ENCODE measurements at places on chromosomes 1 and 21.
A peak's percentile ranks its signal among the peaks of the same experiment; 100 is the strongest.

GRCh38 chr1:28200234-28200873 is 23.9 kb upstream of the PTAFR start:
- no peak for DNase-seq

GRCh38 chr1:53259932-53260331 is 21.6 kb upstream of the MAGOH start:
- DNase-seq, result no peak

DNA sequence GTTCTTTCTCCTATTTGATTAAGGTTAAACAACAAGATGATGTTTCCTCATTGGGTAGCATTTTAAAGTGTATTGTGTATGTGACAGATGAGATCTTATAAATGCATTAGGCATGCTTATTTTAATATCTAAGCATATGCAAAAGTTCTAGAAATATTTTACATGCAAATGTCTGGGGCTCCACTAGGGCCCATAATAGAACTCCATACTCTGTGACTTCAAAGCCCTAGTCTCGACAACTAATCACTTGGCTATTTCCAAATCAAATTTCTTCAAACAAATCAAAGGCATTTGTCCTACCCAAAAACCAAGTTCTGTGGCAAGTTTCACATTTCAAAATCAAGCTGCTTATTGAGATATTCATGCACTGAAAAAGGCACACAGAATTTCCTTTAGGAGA is 385.6 kb upstream of the ST6GALNAC5 start:
- no peak for DNase-seq

- no peak for DNase-seq
Observed at GRCh38 chr21:37324558-37324957, 42.0 kb upstream of the DYRK1A start.

- no peak for DNase-seq
Observed at GRCh38 chr1:235317168-235317567, 10.8 kb downstream of the ARID4B start.

GRCh38 chr1:105083611-105084010 is 1333.9 kb downstream of the AMY1C start:
- DNase-seq, result no peak

GRCh38 chr1:66980745-66981367 is 56.1 kb downstream of the MIER1 start:
- no peak for DNase-seq

- DNase-seq, result no peak
Observed at GRCh38 chr1:58592522-58593134, 15.6 kb upstream of the TACSTD2 start.

GRCh38 chr1:224392411-224393249 is 36.0 kb downstream of the CNIH4 start:
- no peak for DNase-seq

GRCh38 chr1:11053758-11054137 is 6.1 kb downstream of the SRM start:
- no peak for DNase-seq

- DNase-seq, result peak; percentile 18
Observed at GRCh38 chr1:222095606-222096475, 354.0 kb upstream of the DUSP10 start.

DNA sequence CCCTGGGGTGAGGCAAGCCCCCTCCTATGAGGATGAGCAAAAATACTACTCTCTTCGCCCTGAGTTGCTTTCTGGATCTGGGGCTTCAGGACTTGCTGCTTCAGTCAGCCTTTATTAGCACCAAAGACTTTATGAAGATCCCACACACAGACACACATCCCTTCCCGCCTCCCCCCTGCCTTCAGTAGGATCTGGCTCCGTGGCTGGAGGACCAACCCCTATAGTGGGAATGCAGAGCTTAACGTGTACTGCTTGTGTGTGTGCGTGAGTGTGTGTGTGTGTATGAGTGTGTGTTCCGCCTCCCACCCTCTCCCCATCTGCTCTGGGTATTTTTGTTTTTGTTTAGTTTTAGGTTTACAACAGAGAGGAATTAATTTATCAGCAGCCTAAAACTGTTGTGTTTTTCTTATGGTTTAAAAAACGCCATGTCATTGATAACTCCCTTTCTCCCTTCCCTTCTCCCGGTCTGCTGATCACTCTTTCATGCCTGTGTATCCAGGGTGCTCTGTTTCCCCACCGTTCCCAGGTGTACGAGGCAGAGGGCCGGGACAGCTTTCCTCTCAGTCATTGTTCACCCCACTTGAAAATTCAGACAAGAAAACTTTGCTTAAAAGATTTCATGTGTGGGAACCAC is 27.5 kb upstream of the ZFP69B start:
- DNase-seq, result no peak

DNA sequence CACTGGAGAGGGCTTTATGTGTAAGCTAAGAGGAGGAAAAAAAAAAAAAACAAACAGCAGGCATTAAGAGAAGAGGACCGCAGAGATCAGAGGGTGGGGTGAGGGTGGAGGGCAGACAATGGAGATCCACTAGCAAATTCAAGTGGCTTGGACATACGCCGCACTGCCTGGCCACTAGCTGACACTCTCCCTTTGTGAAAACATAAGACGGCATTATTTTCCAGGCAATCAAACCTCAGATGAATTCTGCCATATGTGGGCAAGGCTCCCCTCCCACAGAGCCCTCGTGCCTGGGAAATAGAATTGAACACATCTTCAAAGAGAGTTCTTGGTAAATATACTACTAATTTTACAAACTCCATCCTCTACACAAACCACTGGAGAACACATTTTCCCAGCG is 53.6 kb downstream of the ERG start:
- DNase-seq, result no peak

DNA sequence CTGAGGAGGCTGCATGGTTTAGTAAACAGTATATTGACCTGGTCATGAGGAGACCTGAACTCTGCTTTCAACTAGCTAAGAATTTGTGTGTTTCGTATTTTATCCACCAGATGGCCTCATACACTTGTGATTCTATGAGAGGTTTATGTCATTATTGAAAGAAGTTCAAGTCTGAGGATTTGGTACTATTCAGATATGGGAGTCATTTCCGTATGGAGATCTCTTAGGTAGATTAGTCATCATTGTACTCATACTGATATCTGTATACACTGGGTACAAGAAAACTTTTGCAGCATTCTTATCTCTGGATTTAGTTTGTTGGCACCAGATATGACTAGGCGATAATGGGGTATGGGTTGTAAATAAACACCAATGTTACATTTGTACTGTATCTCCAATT is 26.6 kb downstream of the ATF6 start:
- peak; percentile 8 for DNase-seq

DNA sequence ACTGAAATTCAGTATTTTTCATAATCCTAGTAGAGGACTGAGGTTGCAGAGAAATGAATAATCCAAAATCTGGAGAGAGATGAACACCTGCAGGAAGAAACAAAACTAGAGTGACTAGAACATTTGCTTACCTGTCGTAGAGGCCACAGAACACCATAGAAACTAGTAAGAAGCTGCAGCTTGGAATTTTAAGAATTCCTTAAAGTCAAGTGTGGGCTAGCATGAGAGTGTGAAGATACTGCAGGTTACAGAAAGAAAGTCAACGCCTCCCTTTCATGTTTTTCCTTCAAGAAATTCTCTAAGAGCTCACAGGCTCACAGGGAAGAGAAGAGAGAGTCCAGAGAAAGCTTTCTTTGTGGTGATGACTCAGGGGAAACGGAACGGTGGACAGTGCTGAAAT is 633.7 kb downstream of the LRRIQ3 start:
- DNase-seq, result no peak

DNA sequence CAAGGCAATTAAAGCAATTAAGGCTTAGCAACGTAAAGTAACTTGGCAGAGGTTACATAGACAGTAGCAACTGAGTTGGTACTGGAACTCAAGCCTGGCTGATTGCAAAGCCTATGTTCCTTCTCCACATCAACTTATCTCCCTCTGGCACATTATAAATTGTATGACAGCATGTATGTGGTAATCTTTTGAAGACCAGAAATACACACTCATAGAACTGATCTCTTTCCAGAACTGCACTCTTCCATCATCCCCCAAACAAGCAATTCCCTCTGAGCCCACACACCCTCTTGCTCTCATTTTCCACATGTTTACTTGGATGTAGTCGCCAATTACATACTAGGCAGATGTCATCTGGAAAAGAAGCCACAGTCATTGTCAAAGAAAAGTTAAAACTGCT is 502.2 kb downstream of the PLPP3 start:
- no peak for DNase-seq

GRCh38 chr1:61836649-61837048 is 94.4 kb downstream of the PATJ start:
- no peak for DNase-seq

DNA sequence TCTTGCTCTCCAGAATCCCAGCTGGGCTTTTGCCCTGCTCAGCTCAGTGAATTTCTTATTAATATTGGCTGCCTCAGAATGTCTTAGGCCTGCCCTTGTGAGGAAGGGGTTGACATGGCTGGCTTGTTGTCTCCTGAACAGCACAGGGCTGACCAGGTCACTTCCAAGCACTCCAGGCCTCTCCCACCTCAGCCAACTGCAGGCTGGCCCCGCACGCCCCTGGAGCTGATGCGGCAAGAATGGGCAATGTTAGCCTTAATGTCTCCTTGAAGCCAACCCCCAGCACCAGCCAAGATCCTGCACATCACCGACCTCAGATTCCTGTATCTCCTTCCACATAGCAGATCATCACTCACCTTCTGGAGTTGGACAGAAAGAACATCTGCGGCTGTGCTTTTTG is 598.6 kb downstream of the AJAP1 start:
- no peak for DNase-seq

DNA sequence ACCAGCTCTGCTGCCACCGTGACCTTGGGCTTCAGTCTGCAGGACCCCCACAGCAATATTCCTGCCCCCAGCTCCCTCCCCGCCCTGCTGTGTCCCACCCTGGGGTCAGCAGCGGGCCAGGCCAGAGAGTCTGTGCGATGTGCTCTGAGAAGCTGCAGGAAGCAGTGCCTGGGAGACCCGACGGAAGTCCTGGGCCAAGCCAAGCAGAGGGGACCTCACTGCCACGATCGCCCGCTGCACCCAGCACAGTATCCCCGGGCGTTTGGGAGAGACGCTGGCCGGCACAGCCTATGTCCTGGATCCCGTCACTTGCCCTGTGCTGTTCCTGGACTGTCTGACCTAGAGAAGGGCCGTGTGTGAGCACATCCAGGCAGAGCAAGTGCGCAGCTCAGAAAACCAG is 106.6 kb upstream of the TTC34 start:
- DNase-seq, result no peak

DNA sequence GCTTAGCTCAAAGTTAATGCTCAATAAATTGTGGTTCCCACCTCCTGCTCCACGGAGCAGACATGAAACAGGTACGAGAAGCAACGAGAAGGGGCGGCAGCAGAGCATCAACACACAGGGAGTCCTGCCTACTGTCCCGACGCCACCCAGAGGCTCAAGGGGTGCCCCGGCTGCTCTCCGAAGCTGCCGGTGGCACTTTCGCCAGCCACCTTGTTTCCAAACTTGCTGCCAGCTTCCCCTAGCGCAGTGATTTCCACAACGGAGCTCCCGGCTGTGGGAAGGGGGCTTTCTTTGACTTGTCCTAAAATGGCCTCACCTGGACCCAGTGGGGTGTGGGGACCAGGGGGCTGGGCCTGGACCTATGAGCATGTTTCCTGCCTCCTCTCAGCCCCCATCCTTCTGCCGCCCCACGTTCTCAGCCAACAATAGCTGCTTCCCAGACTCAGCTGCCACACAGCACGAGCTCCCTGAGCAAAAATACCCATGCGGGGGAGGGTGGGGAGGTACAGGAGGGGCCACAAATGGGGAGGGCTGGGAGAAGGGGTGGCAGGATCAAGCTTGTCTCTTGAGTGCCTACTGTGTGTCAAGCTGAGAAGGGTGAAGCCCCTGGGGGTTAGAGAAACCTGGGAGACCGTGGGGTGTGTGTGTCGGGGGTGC is 35.6 kb upstream of the ECE1 start:
- DNase-seq, result no peak

- no peak for DNase-seq
Observed at GRCh38 chr1:30081379-30082102, 641.8 kb downstream of the MATN1 start.

DNA sequence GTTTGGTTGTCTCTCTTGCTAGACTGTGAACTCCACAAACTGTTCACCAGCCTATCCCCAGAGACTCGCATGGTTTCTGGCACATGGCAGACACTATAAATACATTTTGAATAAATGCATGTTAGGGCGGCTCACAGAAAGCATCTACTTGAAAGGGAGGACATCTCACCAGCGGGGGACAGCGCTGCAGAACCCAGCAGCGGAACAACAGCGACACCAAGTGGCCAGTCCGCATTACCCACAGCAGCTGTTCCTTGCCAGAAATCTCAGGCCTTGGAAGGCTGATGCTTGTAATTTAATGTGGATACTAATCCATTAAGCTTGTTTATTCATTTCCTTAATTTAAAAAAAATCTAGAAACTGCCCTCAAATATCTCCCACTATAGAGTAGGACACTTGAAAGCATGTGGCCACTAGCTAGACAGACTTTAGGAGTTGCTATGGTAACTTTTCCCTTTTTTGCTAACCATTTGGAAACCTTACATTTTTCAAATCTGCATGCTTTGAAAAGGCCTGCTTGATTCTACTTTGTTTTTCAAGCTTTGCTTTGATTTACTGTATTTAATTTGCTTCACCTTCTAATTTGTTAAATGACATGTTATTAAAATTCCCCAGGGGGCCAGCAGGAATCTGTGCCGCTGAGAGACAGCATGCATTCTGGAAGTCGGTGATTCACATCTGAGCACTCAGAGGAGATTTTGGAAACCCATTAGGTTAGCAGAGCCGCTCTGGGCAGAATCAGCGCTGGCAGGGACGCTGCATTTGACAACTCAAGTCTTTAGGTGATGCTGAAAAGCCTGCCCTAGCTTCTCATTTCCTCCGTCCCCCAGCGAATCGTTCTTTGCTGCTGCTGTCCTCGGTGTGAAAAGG is 63.5 kb upstream of the SSX2IP start:
- peak; percentile 59 for DNase-seq

DNA sequence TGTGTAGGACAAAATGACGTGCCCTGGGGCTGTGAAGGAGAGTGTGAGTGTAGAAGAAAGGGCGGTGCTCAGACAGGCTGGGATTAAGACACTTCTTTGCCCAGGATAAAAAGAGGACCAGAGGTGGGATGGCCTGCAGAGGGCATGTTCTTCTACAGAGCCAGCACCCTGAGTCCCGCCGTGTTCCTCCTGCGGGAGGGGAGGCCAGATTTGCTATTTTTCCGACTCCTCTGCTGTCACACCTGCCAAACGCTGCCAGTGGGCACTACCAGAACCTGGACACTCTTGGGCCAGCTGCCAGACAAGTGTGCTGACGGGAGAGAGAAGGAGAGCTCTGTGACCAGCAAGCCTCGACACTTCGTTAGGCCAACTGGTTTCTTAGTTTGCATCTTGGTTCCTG is 206.4 kb downstream of the PLD5 start:
- no peak for DNase-seq
